ENCODE measurements at places on chromosomes 3 and 15.

- no peak for DNase-seq
Observed at GRCh38 chr3:64627042-64627441, 60.8 kb downstream of the ADAMTS9 start.

GRCh38 chr3:24843955-24844354 lies 349.3 kb upstream of the THRB start:
- no peak for DNase-seq

GRCh38 chr3:16370872-16371740 lies 106.1 kb downstream of the OXNAD1 start:
- DNase-seq = no peak

DNA sequence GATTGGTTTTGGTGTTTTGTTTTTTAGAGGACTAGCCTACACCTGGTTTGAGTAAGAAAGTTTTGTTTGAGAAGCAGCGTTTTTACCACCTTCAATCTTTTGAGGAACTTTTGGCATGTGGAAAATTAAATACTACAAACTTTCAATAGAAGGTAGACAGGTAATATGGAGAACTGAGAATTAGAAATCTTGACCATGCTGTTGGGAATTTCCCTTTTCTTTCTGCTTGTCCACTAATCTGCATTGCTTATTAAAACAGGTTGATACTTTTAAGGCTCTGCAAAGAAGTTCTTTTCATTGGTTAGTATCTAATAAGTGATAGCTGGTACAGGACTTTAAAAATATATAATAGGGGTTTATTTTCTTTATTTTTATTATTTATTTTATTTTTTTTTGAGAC lies 31.9 kb downstream of the UBE2E1 start:
- no peak for DNase-seq

DNA sequence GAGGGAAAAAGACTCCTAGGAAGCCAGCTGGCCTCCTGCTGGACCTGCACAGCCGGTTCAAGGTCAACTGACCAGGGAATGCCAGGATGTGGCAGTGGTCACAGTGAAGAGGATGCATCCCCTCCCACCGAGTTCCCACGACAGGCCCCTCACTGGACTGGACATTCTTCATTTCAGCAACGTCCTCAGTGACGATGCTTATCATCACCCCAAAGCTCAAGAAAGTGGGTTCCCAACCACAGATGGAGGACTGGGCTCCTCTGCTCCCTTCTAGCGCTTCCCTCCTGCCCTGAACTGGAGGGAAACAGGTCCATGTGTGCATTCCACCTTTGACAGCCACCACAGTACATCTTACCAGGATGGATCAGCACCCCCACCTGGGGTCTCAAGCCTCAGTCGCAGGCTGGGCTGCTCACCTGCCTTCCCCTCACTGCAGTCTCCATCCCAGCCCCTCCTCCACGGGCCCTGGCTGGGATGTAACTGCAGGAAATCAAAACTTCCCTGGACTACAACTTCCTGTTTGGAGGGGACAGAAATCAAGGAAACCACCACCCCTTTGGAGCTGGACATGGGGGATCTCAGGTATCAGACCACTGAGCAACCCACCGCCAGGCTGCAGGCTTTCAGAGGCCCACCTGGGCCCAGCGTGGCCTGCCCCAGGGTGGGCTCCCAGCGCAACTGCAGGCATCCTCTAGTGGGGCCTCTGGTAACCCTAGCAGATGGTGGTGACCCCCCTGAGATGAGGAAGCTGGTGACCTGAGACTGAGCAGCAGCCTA lies 7.3 kb downstream of the CALML4 start:
- no peak for DNase-seq

DNA sequence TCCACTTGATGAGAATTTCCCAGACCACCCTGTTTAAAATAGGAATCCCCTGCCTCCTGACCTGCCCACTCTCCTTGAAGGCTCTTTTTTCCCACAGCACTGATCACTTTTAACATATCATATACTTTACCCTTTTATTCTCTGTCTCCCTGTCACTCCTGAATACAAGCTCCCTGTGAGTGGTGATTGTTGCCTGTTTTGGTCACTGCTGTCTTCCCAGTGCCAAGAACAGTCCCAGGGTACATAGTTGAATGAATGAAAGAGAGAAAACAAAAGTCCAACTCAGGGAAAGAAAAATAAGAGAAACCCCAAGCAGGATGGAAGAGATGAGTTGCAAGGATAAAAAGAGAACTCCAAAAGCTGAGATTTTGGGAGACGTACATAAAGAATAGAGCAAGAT lies 500.3 kb upstream of the LMCD1 start:
- DNase-seq = no peak

DNA sequence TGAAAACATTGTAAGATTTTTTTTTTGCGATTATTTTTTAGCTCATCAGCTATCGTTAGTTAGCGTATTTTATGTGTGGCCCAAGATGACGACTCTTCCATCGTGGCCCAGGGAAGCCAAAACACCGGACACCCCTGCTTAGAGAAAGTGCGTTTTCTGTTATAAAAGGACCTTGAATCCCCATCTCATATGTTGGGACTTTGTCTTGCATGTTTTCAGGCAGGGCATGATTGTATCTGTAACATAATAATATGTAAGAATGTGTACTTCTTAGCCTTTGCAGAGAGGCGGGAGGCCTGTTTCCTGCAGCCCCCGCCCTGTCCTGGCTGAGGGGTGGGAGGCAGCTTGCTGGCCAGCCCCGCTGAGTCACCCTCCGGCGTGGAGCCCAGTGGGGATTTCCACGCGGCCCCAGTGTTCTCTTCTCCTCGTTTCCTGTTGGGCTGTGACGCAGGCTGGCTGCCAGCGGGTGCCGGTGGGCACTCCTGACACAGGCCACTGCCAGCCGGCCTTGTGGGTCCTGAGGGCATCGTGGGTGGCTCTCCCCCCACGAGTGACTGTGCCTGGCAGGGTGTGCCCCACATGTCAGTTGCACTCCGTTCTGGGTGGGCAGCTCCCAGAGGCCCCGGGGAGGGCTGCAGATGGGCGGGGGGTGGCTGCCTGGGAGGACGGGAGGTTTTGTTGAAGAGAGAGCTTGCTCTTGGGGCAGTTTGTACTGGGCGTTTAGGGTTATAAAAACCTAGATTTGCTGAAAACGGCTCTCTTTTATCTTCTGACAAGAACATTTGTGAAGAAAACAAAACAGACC lies 55.6 kb downstream of the SMAD3 start:
- peak; percentile 78 for DNase-seq

- DNase-seq = no peak
Observed at GRCh38 chr15:59116141-59116540, 11.2 kb downstream of the CCNB2 start.

DNA sequence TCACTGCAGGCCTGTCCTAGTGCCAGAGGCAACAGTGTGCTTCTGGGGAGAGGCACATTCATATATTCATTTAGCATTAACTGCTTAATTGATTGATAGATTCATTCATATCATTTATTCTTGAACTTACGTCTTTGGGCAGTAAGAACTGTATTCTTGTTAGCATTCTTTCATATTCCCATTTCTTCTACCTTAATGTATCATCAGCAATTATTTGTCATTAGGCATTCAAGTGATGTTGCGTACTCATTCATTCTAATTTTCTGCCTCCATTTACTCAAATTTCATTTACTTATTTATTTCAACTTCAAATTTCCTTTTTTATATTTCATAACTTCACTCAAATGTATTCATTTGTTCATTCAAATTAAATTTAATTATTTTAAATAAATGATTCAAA lies 31.5 kb upstream of the CCR4 start:
- no peak for DNase-seq

DNA sequence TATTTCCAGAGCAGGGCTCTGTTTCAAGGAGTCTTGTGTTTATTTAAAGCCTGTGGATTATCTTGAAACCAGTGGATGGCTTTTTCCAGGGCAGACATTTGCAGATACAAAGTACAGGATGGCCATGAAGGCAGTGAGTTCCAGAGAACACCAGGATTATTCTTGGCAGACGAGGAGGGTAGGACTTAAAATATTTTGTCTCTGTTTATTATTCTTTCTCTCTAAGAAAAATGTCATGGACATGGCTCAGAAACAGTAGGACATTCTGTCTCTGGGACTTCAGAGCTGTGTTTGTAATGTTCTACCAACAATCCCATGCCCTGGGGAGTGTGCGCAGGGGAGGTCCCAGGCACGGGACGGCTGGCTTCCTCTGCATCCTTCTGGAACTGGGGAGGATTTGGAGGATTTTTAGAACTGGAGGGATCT lies 125.9 kb downstream of the ATP10A start:
- DNase-seq = no peak

- DNase-seq = no peak
Observed at GRCh38 chr3:179991104-179991503, 45.6 kb downstream of the PEX5L start.

- no peak for DNase-seq
Observed at GRCh38 chr3:179150610-179151009, 2.5 kb downstream of the PIK3CA start.

- no peak for DNase-seq
Observed at GRCh38 chr3:171417813-171418212, 42.4 kb downstream of the TNIK start.

DNA sequence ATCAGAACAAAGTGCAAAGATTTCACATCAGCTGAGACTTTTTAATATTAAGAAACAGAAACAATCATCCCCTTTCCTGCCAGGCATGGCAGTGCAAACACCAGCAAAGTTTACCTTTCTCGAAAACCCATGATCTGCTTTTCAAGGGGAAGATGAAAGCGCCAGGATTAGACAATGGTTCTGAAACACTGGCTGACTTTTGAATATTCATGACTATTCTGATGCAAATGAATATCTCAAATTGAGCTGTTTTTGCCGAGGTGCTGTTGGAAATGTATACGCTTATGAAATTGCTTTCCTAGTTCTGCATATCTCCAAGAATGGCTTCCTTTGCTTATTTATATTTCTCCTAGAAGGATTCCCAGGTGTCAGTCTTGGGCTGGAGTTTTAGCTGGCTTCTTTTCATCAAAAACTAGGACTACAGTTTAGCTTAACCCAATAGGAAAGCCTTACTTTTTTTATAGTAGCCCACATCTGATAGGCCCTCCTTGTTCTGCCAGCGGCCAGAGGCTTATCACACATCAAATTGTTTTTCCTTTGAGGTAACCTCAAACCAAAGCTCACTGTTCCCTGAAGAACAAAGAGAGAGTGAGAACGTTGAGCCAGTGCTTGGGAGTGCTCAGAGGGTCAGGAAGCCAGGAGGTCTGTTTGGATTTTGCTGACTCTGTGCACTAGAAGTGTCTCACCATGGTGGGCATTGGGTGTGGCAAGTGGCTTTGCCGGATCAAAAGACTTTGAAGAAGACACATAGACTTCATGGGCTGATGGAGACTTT lies 74.0 kb upstream of the PLCL2 start:
- no peak for DNase-seq

DNA sequence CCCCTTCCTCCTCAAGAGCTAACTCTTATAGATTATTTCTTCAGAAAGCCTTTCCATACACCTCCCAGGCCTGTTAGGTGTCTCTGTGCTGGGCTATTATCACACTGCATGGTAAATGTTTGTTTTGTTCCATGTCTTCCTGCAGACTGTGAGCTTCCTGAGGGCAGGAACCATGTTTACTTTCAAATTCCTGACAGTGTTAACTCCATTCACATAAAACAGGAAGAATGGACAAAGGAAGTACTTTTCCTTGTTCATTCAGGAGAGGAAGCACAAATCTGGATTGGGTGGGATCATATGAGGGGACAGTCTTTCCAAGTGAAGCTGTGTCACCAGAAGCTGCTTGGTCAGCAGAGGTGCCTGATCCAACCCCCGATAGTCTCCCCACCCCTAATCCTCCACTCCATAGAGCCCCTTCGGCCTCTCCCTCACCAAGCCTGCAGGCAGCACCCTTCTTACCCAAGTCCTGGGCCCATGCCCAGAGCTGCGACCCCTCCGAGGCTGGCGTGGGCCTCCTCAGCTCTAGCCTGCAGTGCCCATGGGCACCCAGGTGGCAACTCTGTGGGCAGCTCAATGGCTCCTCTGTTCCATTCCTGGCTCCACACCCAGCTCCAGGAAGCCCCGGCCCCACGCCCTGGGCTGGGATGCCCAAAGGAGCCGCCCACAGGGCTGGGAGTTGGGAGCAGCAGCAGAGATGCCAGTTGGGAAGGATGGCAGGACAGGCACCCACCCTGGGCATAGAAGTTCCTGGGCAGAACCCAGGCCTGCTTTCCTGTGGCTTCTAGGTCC lies 6.9 kb downstream of the SHF start:
- DNase-seq = no peak

GRCh38 chr15:70437882-70438451 lies 325.4 kb downstream of the UACA start:
- no peak for DNase-seq

GRCh38 chr15:100661156-100661555 lies 58.8 kb downstream of the ASB7 start:
- no peak for DNase-seq

DNA sequence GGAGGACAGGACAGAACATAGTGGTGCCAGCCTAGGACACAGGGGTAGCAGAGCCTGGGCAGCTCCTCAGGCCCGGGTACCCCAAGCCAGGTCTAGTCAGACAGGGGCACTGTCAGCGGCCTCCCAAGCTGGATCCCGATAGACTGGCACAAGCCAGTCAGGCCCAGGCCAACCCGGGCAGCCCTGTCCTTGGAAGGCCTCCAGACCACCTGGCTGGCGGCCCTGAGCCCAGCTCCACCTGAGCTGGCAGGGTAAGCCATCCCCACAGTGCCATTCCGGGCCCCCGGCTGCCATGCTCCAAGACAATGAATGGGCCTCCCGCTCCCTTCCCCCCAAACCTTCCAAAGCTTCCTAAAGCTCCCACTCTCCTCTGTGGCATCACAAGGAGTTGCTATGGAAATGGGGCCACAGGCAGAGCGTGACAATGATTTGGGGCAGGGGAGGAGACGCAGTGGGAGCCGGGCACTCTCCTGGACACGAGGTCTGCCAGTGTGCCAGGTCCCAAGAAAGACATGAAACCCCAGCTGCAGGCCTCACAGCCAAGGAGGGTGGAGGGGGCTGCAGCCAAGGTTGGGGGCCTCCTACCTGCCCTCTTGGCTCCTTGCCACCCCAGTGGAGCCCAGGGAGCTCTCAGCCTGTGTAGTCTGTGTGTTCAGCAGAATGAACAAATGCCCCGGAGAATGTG lies 165.6 kb upstream of the LINGO1 start:
- DNase-seq = no peak

DNA sequence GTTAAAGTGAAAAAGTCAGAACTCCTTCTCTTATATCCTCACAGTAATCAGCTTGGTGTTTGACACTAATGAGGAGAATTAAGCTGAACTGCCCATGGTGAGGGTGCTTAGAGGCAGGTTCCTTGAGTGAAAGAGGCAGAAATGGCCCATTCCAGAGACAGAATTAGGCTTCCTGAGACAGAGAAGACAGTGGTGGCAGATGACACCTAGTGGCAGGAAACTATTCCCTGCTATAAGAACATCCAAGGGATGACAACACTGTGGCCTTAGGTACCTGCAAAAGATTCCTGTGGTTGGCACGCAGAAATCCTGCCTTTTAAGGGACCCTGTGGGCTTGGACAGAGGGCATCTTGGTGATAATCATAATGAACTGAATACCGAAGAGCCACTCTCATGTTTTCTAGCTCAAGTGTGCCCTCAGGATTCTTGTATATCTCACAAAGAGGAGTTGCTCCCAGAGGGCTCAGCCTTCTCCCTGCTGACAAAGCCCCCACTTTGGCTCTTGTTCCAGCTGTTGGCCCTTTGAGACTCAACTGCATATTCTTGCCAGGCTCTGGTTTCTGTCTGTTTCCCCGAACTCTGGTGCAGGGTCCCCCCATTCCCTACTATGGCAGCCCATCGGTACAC lies 56.0 kb downstream of the KBTBD12 start:
- DNase-seq = no peak
